ENCODE measurements at places on chromosomes 3 and 15.

- DNase-seq: no peak
Observed at GRCh38 chr3:139260793-139261736, 82.8 kb upstream of the MRPS22 start.

- DNase-seq: no peak
Observed at GRCh38 chr15:101439285-101439919, 50.1 kb downstream of the PCSK6 start.

- DNase-seq: no peak
Observed at GRCh38 chr3:195907934-195908693, at the start of gene TNK2. TSS of gene TNK2 (minus strand) at chr3:195908551. CDS start at chr3:195888588, 19,963 bp downstream.

DNA sequence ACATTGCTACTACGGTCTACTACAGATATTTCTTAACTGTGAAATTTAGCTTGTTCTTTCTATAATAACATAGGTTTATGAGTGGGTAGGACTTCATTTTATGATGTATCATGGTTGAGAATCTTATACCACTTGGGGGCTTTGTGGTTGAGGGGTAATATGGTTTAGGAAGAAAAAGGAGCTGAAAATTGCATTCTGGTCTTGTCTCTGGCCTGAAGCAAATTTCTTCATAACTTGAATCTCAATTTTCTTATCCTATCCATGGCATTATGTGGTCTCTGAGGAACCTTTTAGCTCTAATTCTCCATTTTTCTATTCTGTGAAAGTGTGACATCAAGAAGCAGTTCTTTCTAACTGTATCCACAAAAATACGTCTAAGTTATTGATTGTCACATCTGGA is 341.0 kb downstream of the SOX2 start:
- no peak for DNase-seq

- no peak for DNase-seq
Observed at GRCh38 chr15:29438703-29439055, 169.1 kb upstream of the NSMCE3 start.

GRCh38 chr3:18872466-18872865 is 275.8 kb upstream of the KCNH8 start:
- no peak for DNase-seq
